ENCODE measurements at places on chromosomes 4 and X.

DNA sequence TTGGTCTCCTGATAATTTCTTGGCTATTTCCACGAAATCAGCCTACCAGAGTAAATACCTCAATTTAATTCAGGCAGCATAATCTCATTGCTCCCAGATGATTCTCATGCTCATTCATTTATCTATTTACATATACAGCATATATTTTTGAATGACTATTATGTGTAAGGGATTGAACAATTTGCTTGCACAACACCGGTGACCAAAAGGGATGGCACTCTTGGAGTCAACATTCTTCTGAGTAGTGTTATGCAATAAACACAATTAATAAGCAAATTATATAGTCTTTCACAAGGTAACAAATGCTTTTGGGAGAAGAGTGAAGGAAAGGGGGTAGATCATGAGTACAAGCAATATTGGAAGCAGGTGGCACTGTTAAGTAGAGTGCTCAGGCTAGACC, 1015.3 kb downstream of the ARAP2 start:
- DNase-seq, result no peak

GRCh38 chr4:110087070-110087708, 111.2 kb downstream of the ELOVL6 start:
- no peak for DNase-seq

DNA sequence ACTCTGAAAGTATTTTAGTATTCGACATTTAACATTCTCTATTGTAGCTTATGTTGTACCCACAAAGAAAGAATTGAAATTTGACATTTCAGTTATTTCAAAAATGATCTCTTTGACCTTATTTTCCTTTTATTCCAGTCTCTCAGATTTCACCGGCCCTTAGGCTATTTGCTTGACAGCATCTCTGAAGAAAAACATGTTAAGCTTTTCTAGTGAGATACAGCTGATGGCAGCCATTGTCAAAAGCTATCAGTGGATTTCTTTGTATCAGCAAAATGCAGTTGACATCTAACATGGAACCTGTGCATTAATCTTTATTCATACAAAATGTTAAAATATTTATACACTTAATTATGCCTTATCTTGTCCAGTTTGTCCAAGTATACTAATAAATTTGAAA, 16.7 kb downstream of the ZAR1 start:
- no peak for DNase-seq

DNA sequence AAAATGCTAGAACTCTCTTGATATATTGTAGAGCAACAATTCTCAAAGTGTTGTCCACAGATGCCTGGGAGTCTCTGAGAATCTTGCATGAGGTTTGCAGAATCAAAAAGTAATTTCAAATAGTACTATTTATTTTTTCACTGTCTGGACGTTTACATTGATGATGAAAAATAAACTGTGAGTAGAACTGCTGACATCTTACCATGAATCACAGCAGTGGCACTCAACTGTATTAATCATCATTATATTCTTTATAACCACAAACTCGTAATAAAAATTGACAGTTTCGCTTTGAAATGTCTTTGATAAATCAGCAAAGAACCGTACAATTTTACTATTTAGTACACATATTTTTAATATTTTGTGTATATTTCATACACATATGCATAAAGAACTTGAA, 94.5 kb downstream of the NAF1 start:
- no peak for DNase-seq

DNA sequence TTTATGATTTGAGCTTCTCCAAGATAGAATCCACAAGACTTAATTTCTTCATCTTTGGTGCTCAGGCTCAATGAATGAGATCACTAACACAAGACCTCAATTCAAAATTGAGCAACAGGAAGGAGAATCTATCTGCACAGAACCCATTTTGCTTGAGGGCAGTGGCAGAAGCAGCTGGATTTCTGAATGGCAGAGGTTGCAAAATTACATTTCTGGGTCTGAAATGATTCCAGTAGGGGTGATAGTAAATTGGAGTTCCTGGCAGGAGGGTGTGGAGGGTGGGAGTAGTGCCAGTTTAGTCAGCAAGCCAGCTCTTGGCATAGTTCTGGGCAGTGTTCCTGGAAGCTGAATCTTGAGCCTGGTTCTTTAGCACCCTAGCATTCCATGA, 281.1 kb downstream of the SLC7A11 start:
- DNase-seq, result no peak

- DNase-seq, result no peak
Observed at GRCh38 chrX:133297284-133297683, 79.1 kb upstream of the TFDP3 start.

- no peak for DNase-seq
Observed at GRCh38 chrX:12237771-12238170, 99.5 kb downstream of the FRMPD4 start.

DNA sequence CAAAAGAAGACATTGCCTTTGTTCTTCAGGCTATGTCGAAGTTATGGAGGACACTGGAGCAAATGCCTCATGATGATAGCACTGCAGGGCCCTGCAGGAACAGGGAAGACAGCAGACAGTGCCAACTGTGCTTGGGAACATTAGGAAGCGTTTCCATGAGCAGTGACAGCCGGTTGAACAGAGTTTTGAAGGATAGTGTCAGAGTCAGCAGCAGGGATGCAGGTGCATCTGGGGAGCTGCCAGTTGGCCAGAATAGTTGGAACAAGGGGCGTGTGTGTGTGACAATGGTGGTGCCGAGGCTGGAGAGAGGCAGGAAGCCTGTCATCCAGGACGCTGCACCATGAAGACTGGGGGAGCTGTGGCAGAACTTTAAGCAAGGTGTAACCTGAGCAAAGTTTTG, 88.6 kb downstream of the SHROOM3 start:
- DNase-seq, result no peak

DNA sequence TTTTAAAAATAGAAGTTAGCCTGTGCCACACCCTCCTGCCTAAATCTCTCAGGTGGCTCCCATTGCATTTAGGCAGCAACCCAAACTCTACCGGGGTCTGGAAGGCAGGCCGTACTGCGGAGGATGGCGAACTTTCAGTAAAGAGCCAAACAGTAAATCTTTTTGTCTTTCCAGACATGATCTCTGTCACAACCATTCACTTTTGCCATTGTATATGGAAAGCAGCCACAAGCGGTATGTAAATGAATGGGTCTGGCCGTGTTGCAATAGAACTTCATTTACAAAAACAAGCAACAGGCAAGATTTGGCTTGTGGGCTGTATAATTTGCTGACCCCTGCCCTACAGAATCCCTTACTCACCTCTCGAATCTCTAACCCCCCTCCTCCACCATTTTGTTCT, 3.3 kb downstream of the RADX start:
- no peak for DNase-seq

GRCh38 chr4:103904123-103904522, 184.3 kb upstream of the TACR3 start:
- no peak for DNase-seq

DNA sequence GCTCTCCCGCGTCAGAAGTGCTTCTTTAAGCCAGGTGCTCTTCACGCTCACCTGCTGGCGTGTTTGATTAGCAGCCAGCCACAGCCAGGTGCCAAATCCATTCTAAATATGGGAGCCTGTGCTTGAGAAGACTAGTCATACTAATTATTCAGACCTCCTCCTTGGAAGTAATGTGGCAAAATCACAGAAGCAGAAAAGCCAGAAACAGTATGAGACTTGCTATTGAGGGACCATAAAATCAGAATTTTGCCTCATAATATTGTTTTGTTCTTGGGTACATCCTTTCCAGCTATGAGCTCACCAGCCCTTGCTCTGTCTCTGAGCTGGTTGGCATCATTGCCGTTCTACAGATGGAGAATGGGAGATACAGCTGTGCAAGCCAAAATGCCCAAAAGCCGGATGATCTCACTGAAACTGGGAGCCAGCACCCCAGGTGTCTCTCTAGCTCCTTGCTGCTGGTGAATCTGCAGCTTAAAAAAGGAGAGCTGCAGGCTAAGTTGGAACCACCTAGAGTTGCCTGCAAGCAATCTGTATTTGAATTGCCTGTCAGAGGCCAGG, 205.4 kb downstream of the SHROOM3 start:
- no peak for DNase-seq

GRCh38 chr4:175929441-175929840, 117.4 kb upstream of the GPM6A start:
- DNase-seq, result no peak

DNA sequence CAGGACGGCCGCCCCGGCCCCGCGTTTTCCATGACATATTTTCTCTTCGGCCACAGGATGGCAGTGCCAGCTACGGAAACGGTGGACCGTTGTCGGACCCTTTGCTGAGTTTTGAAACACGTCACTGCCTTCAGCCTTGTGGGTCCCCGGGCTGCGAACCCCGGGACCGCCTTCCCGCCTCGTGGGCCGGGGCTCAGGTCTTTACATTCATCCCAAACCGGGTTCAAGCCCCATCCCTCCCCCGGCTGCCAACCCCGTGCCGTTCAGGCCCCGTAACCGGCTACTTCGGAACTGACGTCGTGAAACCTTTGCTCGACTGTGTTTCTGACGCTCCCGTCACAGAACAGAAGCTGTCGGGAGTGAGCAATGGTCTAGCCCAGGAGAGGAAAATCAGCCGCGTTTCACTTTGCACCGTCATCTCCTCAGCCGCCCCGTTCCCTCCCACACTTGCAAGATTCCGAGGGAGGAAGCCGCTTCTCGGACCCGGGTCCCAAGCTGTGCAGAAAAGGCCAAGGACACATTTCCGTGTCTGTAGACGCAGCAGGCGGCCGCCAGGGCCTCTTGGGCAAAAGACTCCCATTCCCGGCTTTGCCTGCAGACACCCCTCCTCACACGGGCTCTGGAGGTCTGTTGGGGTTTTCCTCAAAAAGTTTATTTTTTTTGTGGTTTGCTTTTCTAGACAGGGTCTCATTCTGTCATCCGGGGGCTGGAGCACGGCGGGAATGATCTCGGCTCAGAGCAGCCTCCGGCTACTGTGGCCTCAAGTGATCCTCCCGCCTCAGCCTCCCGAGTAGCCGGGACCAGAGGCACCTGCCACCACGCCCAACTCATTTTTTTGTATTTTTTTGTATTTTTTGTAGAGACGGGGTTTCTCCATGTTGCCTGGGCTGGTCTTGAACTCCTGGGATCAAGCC, 41.4 kb upstream of the PPP2R3B start:
- DNase-seq, result no peak

- DNase-seq, result no peak
Observed at GRCh38 chrX:46831765-46832327, 5.0 kb upstream of the RP2 start.

DNA sequence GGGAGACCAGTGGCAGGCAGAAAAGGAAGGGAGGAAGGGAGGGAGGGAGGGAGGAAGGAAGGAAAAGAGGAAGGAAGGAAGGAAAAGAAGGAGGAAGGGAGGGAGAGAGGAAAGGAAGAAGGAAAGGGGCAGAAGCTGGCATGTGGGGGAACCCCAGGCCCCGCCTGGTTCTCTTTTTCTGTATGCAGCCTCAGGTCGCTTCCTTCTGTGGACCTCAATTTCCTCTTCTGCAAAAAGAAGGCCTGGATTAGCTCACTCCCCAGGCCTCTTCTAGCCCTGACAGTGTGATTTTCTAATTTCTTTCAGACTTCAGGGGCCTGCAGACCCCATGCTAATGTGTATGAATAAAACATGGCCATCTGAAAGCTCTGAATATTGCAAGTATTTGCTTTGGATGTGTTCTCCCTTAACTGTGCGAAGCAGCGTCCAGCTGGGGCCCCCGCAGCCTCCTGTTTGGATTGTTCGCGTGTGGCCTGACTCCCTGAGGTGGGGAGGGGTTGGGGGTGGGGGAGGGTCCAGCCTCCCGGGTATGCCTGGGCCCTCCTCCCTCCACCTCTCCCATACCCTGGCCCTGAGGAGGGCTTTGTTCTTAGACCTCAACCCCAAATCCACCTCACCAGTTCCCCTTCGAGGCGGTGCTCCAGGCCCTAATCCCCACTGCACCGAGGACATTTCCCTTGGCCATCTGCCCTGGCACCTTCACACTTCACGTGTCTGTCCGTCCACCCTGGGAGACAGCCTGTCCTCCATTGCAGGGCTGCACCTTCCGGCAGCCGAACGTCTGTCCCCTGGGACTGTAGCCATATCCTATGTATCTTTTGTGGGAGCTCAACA, 199.9 kb upstream of the ATP6AP2 start:
- DNase-seq, result no peak

- no peak for DNase-seq
Observed at GRCh38 chr4:112330921-112331320, 33.8 kb downstream of the ALPK1 start.

DNA sequence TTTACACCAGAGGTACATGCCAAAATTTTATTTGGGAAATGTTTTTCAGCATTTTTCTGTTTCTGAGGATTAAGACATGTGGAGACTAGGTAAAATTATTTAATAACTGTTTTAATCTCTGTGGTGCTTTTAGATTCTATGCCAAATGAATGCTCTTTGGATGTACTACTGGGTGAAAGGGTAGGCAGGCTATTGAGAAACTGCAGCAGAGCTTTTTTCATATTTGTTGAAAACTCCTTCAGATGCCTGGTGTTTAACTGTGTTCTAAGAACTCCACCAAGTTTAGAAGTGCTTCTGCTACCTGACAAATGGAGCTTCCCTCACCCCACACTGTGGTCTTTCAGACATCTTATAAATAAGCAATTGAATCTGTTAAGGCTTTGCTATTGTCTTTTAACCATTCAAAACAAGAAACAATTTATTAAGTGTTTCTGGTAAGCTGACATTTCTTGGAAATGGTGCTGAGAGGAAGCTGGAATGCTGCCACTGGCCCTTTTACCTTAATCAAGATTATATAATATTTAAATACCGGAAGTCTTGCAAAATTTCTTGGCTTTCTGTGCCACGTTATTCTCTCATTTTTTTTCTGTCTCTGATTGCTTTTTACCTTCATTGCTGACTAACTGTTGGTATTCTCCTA, 51.2 kb upstream of the CYSLTR1 start:
- no peak for DNase-seq

GRCh38 chr4:153212736-153213135, 8.5 kb downstream of the TRIM2 start:
- no peak for DNase-seq

DNA sequence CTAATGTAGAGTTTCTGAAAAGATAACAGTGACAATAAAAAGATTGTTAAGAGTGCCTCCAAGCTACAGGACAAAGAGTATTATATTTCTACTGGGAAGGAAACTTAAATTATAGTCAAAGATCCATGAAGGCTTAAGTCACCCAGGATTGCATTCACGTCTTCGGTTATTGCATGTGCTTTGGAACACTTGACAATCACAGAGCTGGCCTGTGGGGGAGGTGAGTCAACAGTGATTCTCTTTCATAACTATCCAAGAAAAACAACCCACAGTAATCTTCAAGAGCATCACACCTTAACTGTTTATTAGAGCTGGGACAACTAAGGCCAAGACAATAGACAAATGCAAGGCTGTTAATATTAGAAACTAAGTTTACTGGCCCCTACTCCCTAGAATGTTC, 40.3 kb downstream of the PDGFC start:
- no peak for DNase-seq

- no peak for DNase-seq
Observed at GRCh38 chr4:88280228-88280795, 4.0 kb downstream of the PPM1K start.

- no peak for DNase-seq
Observed at GRCh38 chrX:130139474-130140201, 26.0 kb downstream of the AIFM1 start.

DNA sequence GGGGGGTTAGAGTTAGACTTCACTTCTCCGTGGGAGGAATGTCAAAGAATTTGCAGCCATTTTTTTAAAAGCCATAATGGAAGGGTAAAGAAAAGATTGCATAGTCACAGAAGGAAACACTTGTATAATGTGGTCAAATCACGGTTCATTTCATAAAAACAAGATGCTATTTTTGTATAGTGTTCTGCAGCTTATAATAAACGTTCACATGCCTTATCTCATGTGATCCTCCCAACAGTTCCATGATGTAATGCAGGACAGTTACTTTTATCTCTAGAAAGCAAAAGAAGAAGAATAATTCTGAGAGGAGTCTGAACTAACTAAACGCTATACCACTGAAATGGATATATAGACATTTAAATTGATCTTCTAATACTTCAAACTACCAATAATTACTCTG, 71.3 kb upstream of the CAMK2D start:
- no peak for DNase-seq

All from stimulated activated CD8-positive, alpha-beta memory T cell treated with anti-CD3 and anti-CD28 coated beads, Interleukin-15, amount 100 ng/mL, for 24 hours (primary cell).